ENCODE measurements at places on chromosomes 5 and 9.

GRCh38 chr5:87899721-87900131, 368.9 kb downstream of the TMEM161B start:
- DNase-seq = no peak

- peak; percentile 70 for DNase-seq
Measured at GRCh38 chr9:125650271-125650737, 56.7 kb downstream of the MAPKAP1 start.

DNA sequence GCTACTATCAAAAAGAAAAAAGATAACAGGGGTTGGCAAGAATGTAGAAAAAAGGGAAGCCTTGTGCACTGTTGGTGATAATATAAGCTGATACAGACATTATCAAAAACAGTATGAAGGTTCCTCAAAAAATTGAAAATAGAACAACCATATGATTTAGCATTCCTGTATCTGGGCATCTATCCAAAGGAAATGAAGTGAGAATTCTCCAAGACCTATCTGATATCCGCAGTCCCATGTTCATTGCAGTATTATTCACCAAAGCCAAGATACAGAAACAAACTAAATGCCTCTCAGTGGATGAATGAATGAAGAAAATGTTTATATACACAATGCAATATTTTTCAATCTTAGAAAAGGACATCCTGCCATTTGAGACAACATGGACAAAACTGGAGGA, 1943.3 kb downstream of the MAT2B start:
- DNase-seq = no peak

DNA sequence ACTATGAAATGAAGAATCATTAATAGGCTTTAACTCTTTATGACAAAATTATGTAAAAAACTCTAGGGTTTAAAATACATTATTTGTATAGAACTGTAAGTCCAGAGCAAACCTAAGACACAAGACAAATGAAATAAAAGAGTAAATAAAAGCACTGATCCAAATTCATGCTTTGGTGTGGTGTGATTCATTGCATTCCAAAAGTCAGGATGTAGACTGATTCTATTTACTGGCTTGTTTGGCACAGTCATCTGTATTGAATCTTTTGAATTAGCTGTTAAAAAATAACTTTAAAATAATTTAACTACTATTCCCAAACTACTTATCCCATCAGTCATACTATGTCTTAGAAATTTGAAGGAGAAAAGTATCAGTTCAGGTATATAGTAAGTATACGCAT, 31.1 kb downstream of the IL4 start:
- DNase-seq = peak; percentile 35

- no peak for DNase-seq
Measured at GRCh38 chr5:14545308-14545707, 36.3 kb upstream of the OTULINL start.

- DNase-seq = no peak
Measured at GRCh38 chr5:83510260-83510659, 38.7 kb downstream of the VCAN start.

DNA sequence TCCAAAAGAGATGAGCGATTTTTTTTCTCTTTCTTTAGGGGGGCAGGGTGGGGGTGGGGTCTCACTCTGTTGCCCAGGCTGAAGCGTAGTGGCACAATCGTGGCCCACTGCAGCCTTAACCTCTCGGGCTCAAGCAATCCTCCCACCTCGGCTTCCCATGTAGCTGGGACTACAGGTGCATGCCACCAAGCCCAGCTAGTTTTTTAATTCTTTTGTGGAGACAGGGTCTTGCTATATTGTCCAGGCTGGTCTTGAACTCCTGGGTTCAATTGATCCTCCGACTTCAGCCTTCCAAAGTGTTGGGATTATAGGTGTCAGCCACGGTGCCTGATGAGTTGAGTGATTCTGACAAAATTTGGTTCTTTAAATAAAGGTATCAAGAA, 127.0 kb downstream of the ARRDC3 start:
- DNase-seq = no peak

GRCh38 chr5:93929131-93929530, 187.7 kb upstream of the POU5F2 start:
- no peak for DNase-seq

- DNase-seq = no peak
Measured at GRCh38 chr9:69295872-69296552, 29.0 kb upstream of the ENTREP1 start.

DNA sequence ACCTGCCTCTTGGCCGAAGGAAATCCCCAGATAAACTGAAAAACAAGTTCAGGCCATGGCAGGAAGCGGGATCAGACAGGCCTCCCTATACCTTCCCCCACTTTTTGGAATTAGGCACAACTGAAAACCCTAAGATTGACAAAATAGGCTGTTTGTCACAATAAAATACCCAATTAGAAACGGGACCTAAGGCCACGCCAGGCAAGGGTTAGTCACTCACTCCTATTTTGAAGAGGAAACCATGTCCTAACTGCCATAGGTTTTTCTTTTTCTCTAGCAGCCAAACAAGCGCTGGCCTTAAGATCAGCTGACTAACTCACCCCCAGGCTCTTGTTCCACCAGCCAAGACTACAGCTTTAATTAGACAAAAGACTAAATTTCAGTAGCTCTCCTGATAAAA, 11.9 kb downstream of the FBP2 start:
- peak; percentile 30 for DNase-seq

GRCh38 chr5:150448952-150449516, 505 bp downstream of the RPS14 start:
- DNase-seq = no peak

GRCh38 chr5:56685503-56686217, 129.7 kb upstream of the MAP3K1 start:
- no peak for DNase-seq

GRCh38 chr5:116380621-116381020, 194.0 kb downstream of the SEMA6A start:
- DNase-seq = no peak

DNA sequence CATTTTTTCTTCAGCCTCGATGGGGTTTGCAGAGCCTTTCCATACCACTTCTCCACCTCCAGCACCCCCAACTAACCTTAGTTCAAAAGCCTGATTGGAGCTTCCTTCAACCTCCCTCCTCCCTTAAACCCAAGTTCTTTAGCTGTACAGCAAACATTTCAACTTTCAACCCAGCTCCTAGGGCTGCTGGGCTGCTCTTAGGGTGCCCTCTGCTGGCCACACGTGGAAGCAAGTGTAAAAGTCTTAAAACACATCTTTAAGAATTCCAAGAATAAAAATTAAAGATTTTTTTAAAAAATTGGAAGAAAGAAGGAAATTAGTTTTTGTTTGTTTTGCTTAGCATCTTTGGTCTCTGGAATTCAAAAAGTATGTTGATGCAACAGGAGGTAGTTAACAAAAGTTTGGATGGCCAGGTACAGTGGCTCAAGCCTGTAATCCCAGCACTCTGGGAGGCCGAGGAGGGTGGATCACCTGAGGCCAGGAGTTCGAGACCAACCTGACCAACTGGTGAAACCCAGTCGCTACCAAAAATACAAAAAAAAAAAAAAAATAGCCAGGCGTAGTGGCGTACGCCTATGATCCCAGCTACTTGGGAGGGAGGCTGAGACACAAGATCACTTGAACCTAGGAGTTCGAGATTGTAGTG, 15.5 kb upstream of the HSD17B3 start:
- DNase-seq = peak; percentile 81

DNA sequence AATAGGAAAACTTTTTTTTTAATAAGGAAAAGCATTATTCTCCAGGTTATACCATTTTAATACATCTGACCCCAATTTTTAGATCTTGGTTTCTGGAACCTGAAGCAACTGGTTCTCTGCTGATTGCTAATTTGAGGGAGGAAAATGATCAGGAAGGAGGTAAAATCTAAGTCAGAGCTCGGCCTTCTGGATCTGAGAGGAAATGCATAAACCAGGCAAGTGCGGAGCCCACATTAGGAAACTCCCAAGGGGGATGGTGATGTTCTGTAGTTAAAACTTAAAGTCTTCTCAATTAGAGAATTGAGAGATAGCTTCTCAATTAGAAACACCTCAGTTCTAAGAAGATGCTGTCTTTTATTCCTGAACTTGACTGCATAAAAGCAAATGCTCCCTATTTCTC, 113.5 kb downstream of the TSSK1B start:
- no peak for DNase-seq

- DNase-seq = no peak
Measured at GRCh38 chr9:136481558-136481957, 1.3 kb downstream of the SEC16A start.

DNA sequence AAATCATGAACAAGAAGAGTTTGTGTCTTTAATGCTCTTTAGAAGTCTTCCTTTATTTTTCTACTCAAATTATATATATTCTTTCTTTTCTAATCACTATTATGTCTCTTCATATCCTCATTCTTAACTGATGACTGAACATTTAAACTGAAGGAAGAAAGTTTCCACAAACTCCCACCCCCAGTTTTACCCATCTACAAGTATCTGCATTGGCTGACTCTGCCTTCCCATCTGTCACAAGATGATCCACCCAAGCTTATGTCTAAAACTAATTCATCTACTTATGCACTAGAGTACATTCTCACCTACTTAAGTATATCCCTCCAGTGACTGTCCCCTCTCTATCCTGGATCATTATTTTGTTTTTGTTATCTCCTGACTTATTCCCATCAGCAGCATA, 344.5 kb downstream of the PRR16 start:
- no peak for DNase-seq

GRCh38 chr5:1336106-1336561, 8.8 kb downstream of the CLPTM1L start:
- DNase-seq = no peak

- no peak for DNase-seq
Measured at GRCh38 chr9:29514336-29514735, 1941.1 kb upstream of the C9orf72 start.

- DNase-seq = no peak
Measured at GRCh38 chr5:1497242-1497777, 26.4 kb downstream of the LPCAT1 start.

DNA sequence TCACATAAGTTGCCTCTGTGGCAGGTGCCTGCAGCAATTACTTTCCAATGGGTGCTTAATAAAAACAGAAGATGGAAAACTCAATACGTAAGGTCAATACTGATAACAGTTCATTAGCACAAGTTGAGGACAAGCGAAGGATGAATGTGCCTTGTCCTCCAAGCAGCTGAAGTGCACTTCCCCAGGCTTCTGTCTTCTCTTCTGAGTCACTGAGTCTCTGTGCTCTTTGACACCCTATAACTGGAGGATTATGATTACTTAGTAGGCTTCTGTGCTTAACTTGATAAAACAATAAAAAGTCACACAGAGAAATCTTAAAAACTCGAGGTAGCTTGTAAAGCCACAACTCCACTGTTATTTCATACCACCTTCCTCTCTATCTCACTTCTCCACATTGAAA, 216.6 kb upstream of the ADCY2 start:
- no peak for DNase-seq

- no peak for DNase-seq
Measured at GRCh38 chr9:109256336-109256735, 64.5 kb downstream of the EPB41L4B start.

DNA sequence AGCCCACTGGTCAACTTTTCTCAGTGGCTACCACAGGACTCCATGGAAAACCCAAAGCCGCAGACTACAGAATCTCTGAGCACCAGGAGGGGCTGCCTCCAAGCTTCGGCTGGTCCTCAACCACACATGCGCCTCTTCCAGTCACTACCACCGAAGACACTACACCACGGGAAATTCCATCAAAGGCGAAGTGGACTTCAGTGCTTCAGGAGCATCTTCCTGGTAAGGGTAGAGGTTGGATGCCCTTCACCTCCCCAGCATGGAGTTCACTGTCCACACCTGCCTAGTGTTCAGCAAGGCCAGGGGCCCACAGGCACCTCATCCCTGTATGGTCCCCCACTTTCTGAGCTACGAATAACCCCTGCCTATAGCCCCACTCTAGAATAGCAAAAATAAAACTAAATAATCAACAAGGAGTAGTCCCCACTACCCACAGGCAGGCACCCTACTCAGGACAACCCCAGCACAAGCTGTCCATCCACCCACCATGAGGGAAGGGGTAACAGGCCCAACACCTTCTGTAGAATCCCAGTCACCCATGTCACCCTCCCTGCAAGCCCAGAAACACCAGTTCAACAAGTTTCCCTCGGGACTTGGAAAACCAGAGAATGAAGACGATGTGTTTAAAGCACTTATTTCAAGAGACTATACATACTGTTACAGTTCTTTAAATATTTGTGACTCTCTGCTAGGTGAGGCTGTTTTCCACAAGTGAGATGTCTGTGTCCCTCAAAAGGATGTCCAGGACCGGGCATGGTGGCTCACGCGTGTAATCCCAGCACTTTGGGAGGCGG, 2.6 kb downstream of the VDAC1 start:
- no peak for DNase-seq

DNA sequence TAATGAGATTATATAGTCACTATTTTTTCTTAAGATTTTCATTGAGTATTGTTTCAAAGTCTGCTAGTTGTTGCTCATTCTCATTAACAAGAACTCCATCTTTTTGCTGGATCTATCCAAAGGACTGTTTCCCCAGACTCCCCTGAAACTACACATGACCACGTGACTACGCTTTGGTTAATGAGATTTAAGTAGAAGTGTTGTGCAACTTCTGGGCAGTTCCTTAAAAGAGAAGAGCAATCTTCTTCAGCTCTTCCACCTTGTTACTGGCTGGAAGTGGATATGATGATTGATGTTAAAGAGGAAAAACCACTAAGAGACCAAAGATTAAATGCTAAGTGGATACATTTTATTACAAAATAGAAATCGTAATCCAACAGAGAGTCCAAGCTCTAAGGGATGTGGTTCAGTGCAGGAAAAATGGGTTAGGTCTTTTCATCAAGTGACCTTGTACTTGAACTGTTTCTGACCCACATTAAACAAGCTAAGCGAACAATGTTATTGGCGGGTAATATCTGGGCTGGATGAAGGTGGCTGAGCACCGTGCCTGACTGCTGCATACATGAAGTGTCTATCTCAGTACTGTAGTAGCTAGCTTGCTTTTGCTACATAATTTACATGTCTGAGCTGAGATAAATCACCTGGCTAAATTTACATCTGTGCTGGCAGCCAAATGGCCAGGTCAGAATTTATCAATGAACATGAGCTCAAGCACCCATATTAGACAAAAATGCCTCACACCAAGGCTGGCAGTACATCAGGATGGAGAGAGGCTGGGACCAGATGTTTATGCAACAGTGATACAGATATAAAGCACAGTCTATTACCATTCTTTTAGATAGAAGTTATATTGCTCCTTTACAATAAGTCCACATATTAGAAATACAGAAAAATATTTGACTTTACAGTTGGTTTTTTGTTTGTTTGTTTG, 7.5 kb upstream of the CTNNAL1 start:
- no peak for DNase-seq

DNA sequence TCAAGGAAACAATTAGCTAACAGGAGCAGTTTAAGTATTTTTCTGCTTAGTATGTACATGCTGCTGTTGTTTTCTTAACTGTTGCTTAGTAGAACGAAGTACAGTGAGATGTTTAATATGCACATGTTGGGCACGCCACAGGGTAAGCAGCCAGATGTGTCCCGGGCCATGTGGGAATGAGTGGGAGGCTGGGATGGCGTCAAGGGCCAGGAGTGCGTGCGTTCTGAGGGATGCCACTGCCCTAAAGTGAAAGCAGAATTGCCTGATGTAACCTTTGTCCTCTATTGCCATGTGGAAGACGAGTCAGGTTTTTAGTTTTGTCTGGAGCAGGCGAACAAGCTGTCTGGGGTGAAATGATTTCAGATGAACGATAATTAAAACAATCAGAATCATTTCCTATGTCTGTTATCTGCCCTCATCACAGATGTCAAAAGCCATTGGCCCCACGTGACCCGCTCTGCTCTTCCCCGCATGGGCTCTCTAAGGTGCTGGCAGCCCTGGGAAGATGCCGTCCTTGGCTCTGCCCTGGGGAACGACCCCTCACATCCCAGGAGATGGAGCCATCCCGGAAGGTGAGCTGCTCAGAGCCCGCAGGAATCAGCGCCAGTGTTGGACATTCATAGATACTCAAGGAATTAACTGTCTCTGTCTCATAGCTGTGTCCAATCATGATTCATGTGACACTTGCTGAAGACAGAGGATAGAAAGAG, 356.6 kb upstream of the IRX4 start:
- DNase-seq = no peak
